CD4-positive, alpha-beta T cell treated with Interleukin-6 for 4 hours (primary cell): ENCODE measurements at places on chromosomes 2 and 18.

GRCh38 chr2:142463047-142463446 is 332.2 kb upstream of the LRP1B start:
- no peak for DNase-seq

DNA sequence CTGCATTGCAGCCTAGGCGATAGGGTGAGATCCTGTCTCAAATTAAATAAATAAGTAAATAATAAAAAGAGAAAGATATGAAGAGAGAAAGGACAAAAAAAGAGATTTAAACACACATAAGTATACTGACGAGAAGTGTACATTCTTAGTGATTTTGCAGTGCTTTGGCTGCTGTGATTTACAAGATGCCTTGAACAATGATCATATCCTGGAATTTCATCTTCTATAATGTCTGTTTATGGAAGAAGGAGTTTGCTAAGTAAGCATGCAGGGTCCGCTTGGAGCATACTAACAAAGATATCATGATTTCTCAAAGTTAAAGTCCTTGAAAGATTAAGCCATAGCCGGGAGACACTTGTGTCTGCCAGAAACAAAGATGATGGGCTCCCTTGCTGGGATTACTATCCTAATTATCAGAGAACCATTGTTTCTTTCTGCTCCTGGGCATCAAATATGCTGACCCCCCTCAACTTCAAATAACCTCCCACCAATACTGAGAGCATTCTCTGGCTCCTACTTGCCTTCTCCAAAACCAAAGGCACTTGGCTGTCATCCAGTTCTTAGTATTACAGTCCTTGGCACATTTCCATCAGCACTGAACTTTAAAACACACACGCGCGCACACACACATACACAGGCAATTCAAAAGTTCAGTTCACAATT is 47.5 kb upstream of the STAM2 start:
- DNase-seq, result no peak

DNA sequence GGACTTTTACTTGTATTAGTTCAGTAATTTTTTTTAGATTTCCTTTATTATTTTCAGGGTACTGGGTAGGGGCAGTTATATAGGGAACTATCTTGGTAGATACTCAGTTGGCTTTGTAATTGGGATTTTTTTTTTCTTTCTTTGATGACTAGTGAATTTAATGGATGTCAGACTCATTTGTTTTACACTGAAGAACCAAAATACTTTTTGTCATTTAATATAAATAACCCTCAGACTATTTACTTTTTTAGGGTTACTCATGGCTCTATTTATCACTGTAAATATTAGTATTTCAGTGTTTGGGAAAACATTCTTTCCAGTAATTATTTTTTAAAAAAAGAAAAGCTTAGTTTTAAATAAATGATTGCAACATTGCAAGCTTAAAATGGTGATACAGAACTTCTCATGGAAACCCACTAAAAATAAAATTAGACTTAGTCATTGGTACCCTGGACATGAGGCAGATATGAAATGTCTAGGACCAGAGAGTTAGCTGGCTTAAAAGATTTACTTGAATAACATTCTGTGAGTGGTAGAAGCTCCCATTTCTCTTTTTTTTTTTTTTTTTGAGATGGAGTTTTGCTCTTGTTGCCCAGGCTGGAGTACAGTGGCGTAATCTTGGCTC is 74.4 kb upstream of the CYP20A1 start:
- no peak for DNase-seq

DNA sequence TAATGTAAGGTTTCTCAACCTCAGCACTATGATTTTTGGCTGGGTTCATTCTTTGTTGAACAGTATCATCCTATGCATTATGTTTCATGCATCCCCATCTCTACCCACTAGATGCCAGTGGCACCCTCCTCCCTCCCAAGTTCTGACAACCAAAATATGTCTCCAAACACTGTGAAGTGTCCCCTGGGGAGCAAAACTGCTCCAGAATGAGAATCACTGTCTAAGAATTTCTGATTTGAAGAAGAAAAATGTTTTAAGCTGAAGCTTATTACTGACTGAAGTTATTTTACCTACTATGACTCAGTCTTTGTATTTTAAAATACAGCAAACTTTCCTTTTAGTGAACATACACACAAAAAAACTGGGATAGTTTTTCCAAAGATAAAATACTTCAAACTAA is 3.4 kb downstream of the THADA start:
- no peak for DNase-seq

GRCh38 chr2:101151859-101152271 is 683 bp upstream of the TBC1D8 start:
- no peak for DNase-seq

- no peak for DNase-seq
These were observed 202.2 kb downstream of the TRIB2 start for GRCh38 chr2:12918835-12919445.

GRCh38 chr2:22737144-22737543 is 647.8 kb upstream of the KLHL29 start:
- no peak for DNase-seq

DNA sequence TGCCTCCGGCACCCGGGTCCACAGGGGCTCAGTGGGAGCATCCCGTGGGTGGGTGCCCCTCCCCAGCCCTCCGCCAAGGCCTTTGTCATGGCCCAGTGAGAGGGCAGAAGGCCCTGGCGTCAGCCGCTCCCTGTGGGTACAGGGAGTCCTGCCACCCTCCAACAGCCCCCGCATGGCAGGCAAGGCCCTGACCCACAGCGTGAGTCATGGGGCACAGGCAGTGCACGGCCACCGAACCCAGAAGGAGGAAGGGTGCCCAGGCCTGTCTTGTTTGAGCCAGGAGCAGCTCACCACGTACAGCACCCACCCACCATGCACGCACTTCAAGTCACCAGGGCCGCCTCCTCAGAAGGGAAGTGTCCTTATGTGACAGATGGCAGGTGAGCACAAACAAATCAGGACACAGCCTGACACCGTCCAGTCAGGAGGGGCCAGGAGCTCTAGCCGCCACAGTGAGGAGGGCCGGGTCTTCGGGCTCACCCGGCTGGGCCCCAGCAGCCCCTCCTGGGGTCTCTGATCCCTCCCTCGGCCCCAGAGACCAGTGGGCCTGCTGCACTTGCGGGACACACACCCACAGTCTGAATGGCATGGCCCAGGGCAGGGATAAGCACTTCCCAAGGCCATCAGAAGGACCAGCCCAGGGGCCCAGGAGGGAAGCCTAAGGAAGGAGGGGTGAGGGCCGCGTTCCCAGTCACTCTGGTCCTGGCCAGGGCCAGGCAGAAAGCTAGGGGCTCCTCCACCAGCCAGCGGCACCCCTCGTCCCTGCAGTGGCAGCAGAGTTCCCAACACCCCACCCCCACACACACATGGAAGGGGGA is 25.8 kb downstream of the BIN1 start:
- DNase-seq, result peak; percentile 71

- no peak for DNase-seq
These were observed 271.8 kb upstream of the TFPI start for GRCh38 chr2:187826023-187826422.

GRCh38 chr18:80095414-80095813 is 13.6 kb upstream of the ADNP2 start:
- DNase-seq, result no peak

DNA sequence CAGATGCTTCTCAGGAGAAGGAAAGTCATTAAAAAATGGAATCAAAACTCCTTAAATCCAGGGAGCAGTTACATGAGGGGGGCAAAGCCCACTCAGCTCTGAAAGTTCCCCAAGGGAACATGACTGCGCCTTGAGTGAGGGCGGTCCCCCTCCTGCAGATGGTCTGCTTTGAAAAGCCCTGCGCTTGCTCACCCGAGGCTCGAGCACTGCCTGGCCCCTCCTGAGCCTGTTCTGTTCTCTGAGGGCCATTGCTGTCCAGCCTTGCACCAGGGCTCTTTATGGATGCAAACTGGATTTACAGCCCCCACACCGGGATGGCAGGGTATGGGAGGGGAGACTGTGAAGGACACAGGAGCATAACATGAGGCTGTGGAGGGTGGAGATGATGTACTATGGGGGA is 37.8 kb upstream of the DNMT3A start:
- no peak for DNase-seq

DNA sequence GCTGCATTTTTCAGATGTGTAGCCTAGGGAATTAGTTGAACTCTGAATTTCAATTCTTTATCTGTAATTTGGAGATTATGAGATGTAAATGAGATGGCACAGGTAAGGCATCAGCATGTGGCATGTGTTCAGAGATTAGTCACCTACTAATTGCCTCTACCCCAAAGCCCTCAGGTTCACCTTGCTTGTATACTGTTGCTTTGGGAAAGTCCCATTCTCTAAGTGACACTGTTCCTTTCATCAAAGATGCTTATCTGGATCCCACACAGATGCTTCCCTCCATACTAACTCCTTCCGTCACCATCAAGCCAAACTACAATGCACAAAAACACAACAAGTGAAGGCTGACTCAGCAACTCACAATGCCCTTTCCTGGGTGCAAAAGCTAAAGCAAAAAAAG is 143.7 kb downstream of the LRATD1 start:
- DNase-seq, result no peak

DNA sequence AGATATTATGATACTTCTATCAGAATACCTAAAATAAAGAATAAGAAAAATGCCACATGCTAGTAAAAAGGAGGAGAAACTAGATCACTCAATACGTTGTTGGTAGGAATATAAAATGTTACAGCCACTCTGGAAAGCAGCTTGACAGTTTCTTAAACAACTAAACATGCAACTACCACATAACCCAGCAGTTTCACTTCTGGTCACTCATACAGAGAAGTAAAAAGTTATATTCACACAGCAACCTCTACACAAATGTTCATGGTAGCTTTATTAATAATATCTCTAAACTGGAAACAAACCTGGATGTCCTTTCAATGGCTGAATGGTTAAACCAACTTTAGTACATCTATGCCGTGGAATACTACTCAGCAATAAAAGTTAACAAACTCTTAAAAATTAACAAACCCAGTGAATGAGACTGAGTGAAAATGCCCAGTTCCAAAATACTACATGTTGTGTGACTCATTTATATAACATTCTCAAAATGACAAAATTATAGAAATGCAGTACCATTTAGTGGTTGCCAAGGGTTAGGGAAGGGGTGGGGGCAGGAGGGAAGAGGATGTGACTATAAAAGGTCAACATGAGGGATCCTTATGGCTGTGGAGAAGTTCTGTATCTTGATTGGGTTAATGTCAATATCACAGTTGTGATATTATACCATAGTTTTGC is 124.1 kb downstream of the MMADHC start:
- DNase-seq, result no peak

DNA sequence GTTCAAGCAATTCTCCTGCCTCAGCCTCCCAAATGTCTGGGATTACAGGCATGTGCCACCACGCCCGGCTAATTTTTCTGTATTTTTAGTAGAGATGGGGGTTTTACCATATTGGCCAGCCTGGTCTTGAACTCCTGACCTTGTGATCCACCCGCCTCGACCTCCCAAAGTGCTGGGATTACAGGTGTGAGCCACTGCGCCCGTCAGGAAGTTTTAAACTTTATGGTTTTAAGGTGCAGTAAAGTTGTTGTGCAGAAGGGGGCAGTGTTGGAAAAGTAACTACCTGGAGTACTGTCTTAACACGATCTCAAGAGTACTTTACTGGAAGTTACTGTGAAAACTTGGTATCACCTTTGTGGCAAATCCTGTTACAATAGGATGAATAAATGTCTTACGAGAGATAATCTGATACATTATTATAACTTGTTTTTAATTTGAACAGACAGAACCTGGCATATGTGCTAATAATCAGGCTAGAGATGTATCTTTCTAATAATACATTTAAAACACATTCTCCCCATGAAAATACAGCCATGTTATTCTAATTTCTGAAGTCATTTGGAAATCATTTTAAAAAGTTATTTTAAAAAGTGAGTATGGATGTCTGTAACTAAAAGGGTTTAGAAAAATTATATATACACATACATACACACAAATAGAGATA is 10.8 kb downstream of the SPDYA start:
- DNase-seq, result peak; percentile 69

DNA sequence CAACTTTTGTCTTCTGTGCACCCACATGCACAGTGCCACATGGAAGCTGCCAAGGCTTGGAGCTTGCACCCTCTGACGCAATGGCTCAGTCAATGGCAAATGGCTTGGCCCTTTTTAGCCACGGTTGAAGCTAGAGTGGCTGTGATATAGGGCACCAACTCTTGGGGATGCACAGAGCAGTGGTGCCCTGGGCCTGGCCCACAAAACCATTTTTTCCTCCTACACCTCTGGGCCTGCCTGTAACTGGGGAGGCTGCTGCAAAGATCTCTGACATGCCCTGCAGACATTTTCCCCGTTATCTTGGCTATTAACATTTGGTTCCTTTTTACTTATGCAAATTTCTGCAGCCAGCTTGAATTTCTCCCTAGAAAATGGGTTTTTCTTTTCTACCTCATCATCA is 74.9 kb downstream of the ZDBF2 start:
- DNase-seq, result no peak

DNA sequence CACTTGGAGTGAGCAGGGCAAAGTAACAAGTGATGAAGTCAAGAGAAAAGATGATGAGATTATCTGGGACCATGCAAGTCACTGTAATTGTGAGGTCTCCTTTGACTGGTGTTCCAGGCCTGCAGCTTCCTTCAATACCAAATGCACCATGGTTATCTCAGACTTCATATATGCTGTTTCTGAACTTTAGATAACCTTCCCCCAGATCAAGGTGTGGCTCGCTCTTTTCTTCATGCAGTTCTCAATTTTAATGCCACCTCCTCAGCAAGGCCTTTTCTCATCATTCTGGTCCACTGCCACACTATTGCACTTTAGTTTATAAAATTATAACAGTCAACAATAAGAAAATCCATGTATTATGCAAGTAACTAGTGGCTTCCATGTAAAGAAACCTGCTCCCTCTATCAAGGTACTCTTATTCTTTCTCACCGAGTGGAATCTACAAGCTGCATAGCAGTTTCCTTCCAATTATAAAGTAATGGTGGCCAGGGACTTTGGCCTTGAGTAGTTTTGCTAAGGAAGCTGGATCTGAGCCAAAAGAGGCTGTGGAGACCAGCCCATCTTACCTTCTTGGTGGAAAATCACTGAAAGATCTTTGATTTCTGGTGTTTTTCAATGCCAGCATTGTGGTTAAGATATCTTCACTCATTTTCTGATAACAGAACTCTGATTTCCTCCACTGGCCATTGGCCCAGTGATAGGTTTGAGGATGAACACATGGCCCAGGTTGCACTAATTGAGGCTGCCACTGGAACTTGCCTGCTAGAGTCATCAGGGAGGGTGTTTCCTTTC is 113.6 kb downstream of the KCNE4 start:
- no peak for DNase-seq

GRCh38 chr2:222133897-222134296 is 164.9 kb downstream of the PAX3 start:
- no peak for DNase-seq

- DNase-seq, result no peak
These were observed 105.8 kb upstream of the TTN start for GRCh38 chr2:178913049-178913441.
